ENCODE measurements at places on chromosomes 4 and X.
A peak's percentile ranks its signal among the peaks of the same experiment; 100 is the strongest.

DNA sequence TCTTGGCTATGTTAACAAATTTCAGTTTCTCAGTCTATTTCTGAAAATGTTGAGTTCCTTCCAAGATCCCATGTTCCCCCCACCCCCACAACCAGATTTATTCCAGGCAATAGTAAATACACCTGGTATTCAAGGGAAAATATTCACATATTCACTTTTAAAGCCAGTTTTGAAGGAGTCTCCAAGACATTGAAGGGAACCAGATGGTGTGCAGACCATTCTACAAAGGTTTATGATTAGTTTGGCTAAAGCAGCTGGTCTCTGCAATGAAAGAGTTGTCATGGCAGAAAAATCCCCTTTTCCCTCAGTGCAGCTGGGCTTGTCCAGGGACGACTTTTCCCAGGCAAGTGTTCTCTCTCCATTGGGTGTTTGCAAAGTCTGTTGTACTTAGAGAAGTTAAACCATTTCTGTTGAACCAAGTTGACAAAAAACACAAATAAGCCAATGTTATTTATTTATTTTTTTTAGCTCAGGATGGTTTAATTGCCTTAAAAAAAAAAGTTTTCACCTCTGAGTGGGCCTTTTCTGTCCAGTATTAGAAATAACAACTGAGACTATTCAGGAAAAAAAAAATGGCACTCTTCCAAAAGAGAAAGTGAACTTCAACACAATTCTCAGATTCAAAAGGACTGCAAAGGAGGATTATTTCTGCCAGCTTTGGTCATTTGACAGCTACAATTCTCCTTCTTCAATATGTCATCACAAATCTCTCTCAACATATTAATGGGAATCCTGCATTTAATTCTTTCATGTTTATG is 410.6 kb downstream of the IL1RAPL1 start:
- no peak for DNase-seq

DNA sequence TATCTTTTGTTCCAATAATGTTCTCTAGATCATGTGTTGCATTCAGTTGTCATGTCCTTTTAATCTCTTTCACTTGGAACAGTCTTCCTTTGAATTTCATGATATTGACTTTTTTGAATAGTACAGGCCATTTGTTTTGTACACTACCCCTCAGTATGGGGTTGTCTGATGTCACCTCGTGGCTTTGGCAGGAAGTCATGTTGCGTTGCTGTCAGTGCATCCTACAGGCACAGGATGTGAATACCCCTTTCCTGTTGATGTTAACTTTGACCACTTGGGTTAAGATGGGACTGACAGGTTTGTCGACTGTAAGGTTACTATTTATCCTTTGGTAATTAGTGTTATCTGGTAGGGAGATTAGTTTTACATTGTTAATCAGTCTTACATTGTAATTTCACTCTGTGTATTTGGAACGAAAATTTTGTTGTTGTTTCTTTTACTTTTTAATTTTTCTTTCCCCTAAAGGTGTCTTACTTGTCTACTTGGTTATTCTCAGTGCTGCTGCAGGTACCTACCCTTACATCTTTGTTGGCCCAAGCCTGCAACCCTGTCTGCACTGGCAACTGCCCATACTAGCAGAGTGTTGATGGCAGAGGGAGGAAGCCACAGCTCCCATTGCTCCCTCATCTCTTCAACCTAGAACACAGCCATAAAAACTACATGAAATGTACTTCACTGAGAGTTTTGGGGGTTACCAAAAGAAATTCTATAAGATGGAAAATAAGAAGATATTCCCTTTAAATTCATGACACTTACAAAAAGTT is 14.7 kb upstream of the ATP8A1 start:
- peak; percentile 61 for DNase-seq

DNA sequence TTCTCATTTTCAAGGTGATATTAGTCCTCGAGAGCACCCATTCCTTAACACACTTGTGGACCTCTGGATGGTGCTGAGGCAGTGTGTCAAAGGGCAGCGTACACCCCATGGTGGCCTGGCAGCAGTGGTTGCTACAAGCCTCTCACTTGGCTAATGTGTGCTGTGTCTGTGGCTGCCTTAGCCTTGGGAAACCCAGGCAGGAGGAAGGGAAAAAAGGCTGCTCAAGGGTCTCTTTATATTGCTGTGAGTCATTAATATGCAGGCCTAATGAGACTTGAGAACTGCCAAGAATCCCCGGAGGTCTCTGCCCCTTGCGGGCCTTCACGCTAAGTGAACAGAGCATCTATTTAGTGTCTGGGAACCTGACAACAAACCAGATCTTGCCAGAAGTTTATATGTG is 7.0 kb downstream of the PCDH10 start:
- no peak for DNase-seq

DNA sequence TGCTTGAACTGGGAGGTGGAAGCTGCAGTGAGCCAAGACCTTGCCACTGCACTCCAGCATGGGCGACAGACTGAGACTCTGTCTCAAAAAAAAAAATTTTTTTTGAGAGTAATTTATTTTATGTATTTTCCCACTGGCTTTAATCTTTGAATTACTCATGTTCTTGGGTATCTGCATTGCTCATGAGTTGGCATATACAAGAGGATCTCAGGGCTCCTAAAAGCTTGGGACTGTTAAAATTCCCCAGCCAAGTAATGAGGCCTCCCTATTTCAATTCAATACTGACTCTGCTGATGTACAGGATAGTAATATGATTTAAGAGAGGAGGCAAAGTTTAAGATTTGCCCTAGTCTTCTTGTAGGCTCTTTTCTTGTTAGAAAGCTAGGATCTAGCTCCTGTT is 6.2 kb downstream of the IL21 start:
- DNase-seq, result no peak

GRCh38 chr4:113293043-113293560 is 243.6 kb downstream of the ANK2 start:
- no peak for DNase-seq

DNA sequence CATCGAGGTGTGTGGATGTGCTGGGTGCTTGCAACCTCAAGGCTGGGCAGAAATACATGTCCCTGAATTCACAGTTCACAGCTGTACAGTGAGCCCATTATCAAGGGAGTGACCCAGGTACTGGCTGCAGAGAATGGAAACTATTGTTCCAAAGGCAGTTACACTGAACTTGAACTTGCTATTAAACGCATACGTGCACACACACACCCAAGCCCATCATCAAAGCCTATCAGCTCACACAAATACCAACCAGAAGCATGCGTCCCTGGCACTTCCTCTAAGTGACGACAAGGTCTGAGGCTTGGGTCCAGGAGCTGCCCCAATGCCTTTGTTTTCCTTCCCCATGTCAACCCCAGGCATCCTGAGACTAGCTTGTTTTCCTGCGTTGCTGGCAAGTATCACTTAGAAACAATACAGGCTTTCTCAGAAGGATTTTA is 88.6 kb downstream of the IRF2 start:
- DNase-seq, result peak; percentile 44

DNA sequence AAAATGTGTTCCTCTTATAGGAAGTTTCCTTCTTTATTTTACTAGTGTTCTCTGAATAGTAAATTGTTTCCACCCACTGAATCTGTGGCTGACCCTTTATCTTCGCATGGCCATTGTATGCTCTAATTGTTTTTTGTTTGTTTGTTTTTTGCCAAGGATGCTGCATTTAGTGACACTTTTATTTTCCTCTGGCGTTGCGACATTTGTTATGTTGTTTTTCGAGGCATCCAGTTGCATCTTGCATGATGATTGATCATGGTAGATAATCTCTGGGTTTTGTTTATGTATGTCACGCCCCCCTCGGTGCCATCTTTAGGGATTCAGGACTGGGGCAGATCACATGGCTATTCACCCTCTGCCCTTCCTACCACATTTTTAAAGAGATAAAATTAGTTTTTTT is 2.2 kb downstream of the NMU start:
- no peak for DNase-seq

- DNase-seq, result no peak
Observed at GRCh38 chr4:121375262-121375661, 5.6 kb downstream of the QRFPR start.

DNA sequence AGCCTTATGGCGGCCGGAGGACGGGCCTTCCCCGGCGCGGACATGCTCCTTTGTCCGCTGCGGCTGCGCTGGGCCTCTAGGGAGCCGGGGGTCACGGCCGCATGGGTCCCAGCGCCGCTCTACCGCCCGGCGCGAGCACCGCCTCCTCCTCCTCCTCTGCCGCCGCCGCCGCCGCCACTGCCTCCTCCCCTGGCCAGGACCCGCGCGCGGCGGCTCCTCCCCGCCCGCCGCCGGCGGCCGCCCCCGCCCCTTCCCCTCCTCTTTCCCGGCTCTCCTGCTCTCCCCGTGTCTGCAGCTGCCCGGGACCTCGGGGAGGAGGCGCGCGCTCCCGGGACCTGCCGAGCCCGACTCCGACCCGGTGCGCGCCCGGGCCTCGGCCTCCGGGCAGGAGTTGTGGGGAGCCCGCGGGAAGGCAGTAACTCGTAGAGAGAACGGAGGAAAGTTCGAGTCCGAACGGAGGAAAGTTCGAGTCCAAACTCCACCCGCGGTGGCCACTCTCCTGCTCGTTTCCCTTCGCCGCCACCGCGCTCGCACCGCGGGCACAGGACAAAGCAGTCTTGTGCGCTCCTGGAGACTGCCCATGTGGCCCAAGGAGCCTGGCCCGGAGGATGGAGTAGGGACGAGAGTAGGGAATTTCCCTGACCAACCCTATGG is at the start of gene ADGRA3:
Gene ADGRA3, minus strand, starts transcription at position 179 of the 654 bp plus-strand sequence. CDS start 282 bp downstream, outside the sequence.
- DNase-seq, result peak; percentile 5

DNA sequence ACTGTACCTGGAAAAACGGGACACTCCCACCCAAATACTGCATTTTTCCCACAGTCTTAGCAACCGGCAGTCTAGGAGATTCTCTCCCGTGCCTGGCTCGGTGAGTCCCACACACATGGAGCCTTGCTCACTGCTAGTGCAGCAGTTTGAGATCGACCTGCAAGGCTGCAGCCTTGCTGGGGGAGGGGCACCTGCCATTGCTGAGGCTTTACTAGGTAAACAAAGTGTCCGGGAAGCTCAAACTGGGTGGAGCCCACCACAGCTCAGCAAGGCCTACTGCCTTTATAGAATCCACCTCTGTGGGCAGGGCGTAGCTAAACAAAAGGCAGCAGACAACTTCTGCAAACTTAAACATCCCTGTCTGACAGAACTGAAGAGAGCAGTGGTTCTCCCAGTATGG is 205.2 kb downstream of the CHIC1 start:
- no peak for DNase-seq

DNA sequence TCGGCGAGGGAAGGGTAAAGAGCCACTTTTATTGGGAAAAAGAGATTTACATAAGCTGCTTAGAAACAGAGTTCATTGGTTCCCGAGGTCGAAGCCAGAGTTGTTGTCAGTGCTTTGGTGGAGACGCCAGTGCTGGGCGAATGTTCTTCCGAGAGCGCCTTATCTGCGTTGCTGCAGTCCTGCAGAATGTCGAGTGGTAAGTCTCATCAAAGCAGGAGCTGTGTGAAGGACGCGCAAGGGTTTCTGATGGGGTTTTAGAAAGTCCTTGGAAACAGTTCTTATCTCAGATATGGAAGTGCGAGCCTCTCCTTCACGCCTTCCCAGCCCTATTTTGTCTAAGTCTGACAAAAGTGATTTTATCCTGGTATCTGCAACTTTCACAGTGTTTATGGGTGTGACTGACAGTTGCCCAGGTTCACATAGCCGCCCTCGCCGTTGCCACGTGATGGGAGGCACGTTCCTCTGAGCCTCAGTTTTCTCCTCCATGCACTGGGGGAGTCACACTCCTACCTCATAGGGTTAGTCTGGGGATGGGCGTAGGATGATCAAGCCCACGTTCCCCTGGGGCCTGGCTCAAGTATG is 47.3 kb upstream of the NSG1 start:
- no peak for DNase-seq

GRCh38 chrX:139297638-139298037 is 232.9 kb upstream of the F9 start:
- DNase-seq, result no peak

- DNase-seq, result no peak
Observed at GRCh38 chrX:153657161-153657560, 10.2 kb downstream of the DUSP9 start.

GRCh38 chrX:38273453-38273852 is 52.8 kb upstream of the SRPX start:
- no peak for DNase-seq

DNA sequence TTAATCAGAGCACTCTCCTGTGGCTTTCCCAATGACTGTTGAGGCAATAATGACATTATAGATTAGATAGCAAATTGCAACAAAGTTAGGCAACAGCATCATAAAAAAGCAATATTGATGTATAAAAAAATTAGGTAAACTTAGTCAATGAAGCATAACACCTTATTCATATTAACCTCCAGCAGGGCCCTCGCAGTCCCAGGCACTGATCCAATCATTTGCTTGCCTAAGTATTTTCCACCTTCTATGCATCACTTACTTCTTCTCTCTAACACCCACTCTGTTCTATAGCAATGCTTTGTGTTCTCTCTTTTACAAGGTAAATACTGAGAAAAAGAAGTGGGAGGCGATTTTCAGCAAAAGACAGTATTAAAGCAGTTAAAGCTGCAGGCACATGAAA is 833.5 kb upstream of the ADGRL3 start:
- no peak for DNase-seq

DNA sequence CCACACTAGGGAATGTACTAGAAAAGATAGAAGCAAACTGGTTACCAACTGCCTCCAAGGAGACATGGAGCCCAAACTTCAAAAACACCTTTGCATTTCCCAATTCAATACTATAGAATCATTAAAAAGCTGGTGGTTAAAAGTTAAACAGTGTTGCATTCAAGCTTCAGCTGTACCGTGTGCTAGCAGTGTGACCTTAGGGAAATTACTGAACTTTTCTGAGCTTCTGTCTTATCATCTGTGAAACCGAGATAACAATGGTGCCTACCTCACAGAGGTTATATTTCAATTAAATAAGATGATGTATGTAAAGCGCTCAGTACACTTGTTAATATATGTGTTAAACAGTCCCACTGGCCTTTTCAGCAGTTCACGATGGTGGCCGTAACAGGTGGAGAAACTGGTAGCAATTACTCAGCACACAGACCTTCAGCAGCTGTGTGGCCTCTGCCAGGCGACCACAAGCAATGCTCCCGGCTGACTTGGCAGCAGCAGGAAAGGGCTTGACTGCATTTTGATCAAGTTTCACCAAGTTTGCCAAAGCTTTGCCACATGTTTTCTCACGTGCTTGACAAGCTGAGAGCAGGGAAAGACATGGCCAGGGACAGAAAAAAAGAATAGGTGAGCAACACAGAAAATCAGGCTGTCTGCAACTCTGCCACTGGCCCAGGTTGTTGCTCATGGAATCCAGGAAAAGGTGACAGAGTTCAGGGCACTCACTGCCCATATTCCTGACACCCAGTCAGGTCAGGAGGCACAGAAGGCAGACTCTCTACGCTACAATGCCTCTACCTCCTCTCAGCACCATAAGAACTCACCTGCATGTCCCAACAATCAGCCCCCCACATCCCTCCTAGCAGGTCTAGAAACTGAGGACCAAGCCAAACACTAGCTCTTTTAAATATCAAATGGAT is 72.1 kb downstream of the PARM1 start:
- no peak for DNase-seq

DNA sequence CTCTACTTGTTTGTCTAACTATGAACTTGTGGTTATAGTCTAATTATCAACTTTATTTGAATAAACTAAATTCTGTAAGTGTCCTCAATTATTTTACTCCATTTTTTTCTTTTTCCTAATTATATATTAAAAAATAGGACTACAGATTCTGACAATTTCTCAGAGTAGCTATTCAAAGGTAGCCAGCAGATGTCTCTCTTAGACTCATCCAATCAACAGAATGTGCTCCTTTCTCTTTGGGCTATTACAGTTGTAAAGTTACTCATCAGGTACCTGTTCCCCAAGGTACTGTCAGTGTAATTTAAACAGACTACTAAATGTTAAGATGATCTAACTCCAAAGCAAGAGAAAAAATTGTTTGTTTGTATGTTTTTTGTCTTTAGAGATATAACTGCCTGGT is 248.6 kb downstream of the PCDH18 start:
- DNase-seq, result no peak

All from CD4-positive, alpha-beta T cell treated with Interferon gamma for 1 hour (primary cell).